ENCODE measurements at places on chromosomes 1 and 21. TPM values are rescaled to one million over a fixed set of nuclear protein-coding genes. Genes with fewer than 3 reads are reported as not detected.

Gene ATP1A4
- total RNA-seq, result not detected

Gene IQCC
- 1.9 TPM for total RNA-seq

Gene CR1
- not detected for total RNA-seq

Gene HSPA6
- 1.1 TPM for total RNA-seq

Gene TTC13
- 9.4 TPM for total RNA-seq

Gene SLC45A3
- total RNA-seq, result 4.7 TPM

Gene TEX38
- total RNA-seq, result not detected

Gene TMOD4
- total RNA-seq, result not detected

Gene KCNH1
- total RNA-seq, result 2.7 TPM

Gene ZBTB8B
- not detected for total RNA-seq

Gene C1orf185
- not detected for total RNA-seq

Gene GPR137B
- 17.1 TPM for total RNA-seq
